ENCODE measurements at places on chromosomes 12 and 14.

DNA sequence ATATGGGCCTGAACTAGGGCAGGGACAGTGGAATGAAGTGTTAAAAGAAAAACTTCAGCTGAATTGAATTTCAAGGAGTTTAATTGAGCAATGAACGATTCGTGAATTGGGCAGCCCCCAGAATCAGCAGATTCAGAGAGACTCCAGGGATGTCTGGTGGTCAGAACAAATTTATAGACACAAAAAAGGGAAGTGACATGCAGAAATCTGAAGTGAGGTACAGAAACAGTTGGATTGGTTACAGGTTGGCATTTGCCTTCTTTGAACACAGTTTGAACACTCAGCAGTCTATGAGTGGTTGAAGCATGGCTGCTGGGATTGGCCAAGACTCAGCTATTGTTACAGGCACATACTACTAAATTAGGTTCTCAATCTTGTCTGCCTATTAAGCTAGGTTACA, 9.7 kb upstream of the TBPL2 start:
- no peak for DNase-seq

- DNase-seq, result no peak
These were observed 427.7 kb downstream of the RAD51B start for GRCh38 chr14:68247274-68247673.

DNA sequence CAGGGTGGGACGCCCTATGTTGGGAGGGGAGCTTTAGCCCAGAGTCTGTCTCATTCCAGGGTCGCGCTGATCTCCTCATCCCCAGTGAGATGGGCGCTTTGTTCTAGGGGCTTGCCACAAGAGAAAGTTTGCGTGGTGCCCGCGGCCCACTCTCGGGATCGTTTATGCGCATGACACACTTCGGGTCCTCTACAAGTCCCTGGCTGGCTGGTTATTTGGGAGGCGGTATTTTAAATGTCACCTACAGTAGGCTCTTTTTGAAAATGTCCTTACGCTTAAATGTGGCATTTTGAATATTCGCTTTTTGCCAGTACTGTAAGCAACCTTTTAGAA, 541 bp downstream of the GOLT1B start:
- no peak for DNase-seq

- no peak for DNase-seq
These were observed 81.2 kb upstream of the OVCH1 start for GRCh38 chr12:29578731-29579130.

GRCh38 chr12:93025145-93026103, 96.3 kb upstream of the EEA1 start:
- DNase-seq, result peak; percentile 22

DNA sequence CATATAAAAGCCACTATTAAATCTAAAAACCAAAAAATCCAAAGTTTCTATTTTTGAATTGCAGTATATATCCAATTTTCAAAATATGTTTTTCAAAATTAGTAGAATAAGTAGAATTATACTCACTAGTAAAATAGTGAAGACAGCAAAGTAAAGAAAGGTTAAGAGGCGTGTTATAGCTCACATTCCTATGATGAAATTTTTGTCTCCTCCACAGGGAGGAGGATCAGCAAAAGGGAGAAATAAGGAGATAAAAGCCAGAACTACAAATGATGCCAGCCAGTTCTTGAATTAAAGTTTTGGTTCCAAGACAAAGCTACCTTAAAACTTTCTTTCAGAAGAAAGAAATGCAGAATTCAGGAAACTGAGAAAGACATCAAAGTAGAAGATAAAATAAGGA, 50.0 kb downstream of the C2CD5 start:
- DNase-seq, result no peak

- peak; percentile 69 for DNase-seq
These were observed 71.2 kb downstream of the IRF2BPL start for GRCh38 chr14:76957224-76957891.

GRCh38 chr12:97181571-97182265, 274.7 kb downstream of the NEDD1 start:
- no peak for DNase-seq

GRCh38 chr14:95290871-95291431, 28.8 kb downstream of the CLMN start:
- peak; percentile 80 for DNase-seq

DNA sequence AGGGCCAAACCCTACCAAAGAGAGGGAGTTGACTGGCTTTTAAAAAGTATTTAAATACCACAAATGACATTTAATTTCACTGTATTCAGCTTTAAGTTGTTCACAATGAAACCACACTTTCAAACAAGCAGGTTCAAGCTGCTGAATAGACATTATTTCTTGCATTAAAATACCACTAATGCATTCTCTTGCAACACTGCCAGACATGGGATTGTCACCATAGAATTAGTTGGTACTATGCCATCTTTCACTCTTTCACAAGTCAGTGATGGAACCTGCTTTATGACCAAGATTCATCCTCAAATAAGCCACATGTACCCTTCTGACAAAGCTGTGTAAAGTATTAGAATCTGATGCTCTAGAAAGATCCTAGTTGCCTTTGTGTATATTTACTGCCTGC, 239.4 kb downstream of the PAWR start:
- DNase-seq, result no peak

- DNase-seq, result no peak
These were observed 67.1 kb upstream of the HIF1A start for GRCh38 chr14:61628016-61628725.

- DNase-seq, result no peak
These were observed 28.3 kb upstream of the HIGD1C start for GRCh38 chr12:50924131-50924438.

- peak; percentile 55 for DNase-seq
These were observed 1.6 kb downstream of the SUDS3 start for GRCh38 chr12:118377884-118378470.

DNA sequence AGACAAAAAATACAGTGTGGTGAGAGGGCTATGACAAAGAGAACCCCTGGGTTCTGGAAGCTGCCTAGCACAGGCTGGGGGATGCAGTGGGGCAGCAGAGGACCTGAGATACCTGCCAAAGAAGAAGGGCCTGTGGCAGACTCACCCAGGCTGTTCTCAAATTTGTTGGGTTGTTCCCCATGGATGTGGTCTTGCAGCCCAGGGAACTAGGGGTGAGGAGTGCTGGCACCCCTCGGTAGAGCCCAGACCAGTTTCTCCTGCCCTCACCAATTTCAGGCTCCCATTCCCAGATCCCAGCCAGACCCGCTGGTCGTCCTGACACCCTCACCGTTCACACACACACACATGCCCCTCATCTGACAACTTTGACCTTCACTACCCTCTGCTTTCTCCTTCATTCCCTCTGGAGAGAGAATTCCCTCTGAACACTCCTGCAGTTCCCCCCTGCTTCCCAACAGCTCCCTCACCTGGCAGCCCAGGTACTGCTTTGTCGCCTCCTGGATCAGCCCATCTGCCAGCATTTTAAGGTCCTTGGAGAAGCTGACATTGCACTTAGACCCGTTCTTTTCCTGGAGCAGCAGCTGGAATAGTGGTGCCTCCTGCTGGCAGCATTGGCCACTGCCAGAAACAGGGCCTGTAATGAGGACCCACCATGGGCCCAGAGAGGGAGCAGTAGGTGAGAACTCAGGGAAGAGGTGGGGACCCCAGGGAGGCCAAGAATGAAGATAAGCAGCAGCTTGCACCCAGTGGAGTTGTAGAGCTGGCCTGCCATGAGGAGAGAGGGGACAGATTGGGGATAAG, 5.9 kb upstream of the GDF11 start:
- DNase-seq, result peak; percentile 71

- no peak for DNase-seq
These were observed 87.3 kb upstream of the NUDT4 start for GRCh38 chr12:93290391-93290790.

DNA sequence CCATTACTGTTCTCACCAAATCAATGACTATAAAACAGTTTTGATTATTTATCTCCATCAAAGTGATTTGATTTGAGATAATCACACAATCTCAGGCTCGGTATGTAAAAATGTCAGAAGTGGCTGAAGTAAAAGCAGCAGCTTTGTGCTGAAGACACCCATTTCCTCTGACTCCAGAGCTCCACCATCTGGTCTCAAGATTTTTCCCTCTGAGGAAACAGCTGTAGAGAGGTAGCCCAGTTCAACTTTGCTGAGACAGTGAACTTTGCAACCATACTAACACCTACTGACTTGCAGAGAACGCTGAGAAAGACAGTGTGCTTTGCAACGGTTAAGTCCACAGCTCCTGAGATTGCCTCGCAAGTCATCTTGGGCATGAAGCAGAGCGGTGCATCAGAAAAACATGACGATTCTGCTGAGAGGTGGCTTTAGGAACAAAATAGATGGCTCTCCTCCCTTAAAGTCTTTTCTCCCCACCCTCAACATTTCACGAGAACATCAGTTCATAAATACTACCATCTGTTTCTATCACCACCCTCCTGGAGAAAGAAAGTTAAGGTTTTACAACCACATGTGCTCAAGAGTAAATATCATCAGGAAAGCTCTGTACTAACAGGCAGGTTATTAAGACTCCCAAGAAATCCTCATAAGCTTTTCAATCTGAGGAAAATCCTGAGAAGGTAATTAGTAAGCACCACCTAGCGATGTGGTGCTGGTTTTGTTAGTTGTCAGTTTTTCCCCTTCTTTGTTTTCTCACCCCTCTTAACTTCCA, 34.8 kb downstream of the HIGD1C start:
- peak; percentile 50 for DNase-seq

- no peak for DNase-seq
These were observed 34.8 kb upstream of the CLEC14A start for GRCh38 chr14:38290601-38291188.

GRCh38 chr12:95738024-95738611, 52.4 kb downstream of the NTN4 start:
- no peak for DNase-seq

GRCh38 chr14:89977668-89978067, 21.9 kb downstream of the TDP1 start:
- no peak for DNase-seq

DNA sequence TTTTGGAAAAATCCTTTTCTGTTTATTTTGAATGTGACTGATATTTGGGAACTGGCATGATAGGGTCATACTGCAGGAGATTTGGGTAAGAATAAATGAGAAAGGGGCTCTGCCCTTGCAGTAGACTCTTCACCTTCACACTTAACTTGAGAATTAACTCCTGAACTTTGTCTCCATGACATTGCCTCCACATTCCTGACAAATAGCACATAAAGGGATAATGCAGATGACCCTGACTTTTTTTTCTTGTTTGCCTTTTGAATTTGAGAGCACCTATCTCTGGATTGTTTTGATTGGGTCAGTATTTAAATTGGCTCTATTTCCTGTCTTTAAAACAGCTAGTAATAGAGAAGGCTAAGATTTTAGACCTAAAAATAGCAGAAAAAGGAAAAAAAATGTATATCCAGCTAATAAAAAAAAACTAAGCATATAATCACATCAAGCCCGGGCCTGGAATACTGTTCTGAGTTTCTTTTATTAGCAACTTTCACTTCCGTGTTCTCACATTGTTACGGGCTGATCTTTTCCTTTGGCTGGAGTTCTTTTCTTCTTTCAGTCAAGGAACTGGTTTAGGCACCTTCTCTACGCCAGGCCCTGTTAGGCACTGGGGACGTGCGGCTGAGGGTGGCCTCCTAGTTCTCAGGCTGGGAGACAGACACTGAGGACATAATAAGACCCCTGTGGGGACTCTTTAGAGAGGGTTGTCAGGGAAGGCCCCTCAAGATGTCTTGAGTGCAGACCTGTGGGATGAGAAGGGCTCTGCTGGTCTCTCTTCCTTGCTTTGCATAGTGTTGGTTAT, 53.1 kb upstream of the GNPNAT1 start:
- no peak for DNase-seq

DNA sequence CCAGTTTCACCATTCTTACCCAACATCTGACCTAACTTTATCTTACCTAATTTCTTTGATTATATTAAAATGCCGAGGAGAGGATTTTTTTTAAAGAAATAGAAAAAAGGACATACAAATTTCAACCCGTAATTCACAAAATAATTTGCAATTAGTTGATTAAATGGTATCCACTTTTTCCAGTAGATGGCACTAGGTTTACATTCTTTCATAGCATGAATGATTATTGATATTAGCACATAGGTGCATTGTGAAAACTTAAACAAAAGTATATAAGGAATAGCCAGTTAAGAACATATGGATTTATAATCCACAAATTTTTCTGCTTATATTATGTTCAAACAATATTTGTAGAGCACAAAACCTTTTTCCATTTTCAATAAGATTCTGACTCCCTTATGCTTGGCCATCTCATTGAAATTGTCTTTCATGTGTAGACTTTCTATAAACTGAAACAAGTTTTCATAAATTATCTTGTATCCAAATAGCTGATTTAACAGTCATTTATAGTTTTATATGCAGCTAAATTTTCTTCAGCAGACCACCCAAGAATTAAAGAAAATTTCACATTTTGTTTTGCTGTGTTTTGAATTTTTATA, 35.3 kb downstream of the MSRB3 start:
- no peak for DNase-seq

DNA sequence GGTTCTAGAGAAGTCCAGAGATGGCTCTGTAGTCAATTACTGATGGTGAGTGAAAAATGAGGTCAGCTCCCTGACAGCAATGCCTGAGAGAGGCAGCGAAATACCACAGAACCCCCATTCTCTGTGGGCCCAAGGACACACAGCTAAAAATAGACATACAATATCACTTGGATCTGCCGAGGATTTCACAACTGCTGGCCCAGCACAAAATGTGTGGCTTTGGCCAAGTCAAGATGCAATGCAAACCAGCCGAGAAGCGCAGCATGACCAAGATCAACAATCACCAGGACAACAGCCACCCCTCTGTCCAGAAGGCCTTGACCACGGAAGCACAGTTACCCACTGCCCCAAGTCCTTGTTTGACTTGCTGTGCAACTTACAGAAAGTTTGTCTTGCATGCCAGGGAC, 52.2 kb downstream of the CKAP4 start:
- DNase-seq, result no peak

- no peak for DNase-seq
These were observed 17.7 kb downstream of the ZFHX2 start for GRCh38 chr14:23533652-23534435.

- DNase-seq, result no peak
These were observed 7.4 kb downstream of the TCP11L2 start for GRCh38 chr12:106309671-106310505.

DNA sequence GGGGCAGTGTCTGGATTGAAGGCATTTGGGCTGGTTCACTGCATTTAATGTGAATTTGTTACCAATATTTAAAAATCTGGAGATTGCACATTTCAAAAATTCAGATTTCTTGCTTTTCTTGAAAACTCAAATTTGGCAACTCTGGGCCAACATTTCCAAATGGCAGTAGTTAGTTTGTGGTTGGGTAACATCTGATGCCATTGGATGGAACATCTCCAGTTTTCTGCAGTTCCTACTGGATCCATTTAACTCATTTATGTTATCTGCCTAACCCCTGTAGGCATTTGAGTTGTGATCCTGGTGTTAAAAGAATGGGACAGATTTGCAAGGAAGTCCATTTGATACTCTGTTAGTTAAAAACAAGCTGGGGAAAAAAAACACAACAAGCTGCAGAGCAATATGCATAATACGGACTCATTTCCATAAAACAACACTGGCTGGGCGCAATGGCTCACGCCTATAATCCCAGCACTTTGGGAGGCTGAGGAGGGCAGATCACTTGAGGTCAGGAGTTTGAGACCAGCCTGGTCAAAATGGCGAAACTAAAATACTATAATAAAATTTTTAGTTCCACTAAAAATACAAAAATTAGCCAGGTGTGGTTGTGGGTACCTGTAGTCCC, 7.9 kb downstream of the EIF2B2 start:
- no peak for DNase-seq

- DNase-seq, result peak; percentile 29
These were observed 72.8 kb downstream of the IRF2BPL start for GRCh38 chr14:76955575-76956315.

GRCh38 chr14:64755781-64756221, 51.6 kb downstream of the PLEKHG3 start:
- no peak for DNase-seq
